Activated CD8-positive, alpha-beta T cell treated with anti-CD3 and anti-CD28 coated beads for 36 hours (primary cell): ENCODE measurements at places on chromosomes 13 and 19. TPM values are rescaled to one million over a fixed set of nuclear protein-coding genes. Genes with fewer than 3 reads are reported as not detected.

- no peak for DNase-seq
Observed at GRCh38 chr13:41639955-41640780, 182.8 kb downstream of the RGCC start.

DNA sequence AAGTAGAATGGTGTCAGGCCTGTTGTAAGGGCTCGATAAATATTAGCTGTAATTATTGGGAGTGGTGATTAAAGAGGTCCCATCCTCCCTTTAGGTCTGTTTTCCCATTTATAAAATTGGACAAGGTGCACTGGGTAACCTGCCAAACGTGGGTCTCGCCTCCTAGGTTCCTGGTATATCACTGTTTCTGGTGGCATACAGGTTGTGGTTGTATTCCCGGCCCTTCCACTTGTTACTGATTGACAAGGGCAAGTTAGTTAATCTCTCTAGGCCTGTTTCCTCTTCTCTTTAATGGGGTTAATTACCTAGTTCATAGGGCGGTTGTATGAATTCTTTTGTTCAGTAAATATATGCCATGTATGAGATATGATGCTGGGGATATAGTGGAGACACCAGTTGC lies 1.5 kb downstream of the PPP2R1A start:
- no peak for DNase-seq

DNA sequence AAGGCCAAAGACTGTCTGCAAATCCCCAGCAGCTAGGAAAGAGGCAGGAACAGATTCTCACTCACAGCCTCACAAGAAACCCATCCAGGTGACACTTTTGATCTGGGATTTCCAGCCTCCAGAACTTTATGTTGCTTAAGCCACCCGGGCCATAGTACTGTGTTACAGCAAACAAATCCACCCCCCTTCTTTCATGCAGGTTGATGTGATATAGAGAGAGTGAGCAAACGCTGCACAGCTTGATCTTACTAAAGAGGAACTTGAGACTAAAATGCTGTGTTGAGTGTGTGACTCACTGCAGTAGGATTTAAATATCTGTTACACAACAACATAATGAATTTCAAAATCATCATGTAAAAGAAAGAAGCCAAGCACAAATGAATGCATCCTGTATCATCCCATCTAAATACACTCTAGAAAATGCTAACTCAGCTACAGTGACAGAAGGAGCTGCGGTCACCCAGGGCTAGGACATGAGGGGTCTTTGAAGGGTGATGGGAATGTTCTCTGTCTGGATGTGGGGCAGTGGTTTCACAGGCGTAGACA lies 32.2 kb downstream of the RCBTB2 start:
- no peak for DNase-seq

DNA sequence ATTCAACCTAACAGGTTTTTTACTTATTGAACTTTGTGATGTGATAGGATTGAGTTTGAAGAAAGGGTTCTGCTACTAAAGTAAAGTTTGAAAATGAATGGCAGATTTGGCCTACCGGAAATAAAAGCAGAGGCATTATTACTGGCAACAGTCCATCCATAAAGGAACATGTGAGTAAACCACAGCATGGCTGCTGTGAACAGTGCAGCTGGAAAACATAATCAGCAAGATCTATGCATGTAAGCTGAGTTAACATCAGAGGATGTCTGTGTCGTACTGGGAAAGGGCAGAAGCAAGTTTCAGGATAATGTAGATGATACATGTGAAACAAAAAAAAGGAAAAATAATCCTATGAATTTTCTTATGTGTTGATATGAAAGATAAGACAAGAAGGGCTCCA lies 87.6 kb downstream of the CYSLTR2 start:
- DNase-seq: no peak

DNA sequence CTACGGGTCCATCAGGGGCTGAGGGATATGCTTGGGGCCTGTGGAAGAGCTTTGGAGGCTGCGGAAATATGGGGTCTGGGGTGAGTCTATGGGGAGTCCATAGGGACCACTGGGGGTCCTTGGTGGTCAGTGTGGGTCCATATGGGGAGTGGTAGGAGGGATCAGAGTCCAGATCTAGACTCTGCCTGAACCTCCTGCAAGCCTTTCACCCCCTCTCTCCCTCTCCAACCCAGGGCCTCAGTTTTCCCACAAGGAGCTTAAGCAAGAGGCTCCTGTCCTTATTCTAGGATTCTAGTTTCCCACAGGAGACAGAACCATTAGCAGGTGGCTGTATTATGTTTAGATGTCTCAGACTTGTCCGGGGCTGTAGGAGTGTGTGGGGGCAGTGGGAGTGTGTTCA lies 161.9 kb upstream of the TSHZ3 start:
- DNase-seq: no peak

The PTH2 gene
- not detected for total RNA-seq

DNA sequence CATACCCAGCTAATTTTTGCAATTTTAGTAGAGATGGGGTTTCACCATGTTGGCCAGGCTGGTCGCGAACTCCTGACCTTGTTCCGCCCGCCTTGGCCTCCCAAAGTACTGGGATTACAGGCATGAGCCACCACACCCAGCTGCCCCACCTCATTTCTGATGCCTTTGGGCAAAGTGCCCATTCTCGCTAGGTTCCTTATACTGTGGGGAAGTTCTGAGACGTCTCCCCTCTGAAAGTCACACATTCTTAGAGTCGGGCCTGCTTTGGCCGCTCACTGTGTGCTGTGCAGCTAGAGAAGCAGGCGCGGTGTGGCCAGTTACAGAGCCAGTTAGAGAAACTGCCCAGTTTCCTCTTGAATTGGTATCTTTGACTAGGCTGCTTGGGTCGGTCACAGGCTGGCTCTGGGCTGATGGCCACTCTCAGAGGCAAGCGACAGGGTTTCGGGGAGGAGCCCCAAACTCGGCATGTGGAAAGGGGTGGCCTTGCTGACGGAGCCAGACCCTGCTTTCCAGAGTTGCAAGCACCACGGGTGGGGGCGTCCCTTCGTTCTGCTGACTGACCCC lies 18.0 kb downstream of the PRAM1 start:
- no peak for DNase-seq

DNA sequence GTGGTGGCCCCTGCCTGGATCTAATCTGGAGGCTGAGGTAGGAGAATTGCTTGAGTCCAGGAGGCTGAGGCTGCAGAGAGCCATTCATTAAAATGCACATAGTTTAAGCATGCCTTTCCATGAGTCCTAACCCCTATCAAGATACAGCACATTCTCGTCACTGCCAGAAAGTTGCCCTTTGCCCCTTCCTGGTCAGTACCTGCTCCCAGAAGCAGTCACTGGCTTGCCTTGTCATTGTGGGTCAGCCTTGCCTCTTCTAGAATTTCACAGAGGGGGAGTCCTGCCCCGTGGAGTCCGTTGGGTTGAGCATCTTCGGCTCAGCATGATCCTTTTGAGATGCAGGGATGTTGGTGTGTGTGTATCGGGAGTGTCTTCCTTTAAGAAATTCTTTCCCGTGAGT lies 10.8 kb downstream of the BICRA start:
- no peak for DNase-seq

The PRKCG gene
- total RNA-seq: not detected

DNA sequence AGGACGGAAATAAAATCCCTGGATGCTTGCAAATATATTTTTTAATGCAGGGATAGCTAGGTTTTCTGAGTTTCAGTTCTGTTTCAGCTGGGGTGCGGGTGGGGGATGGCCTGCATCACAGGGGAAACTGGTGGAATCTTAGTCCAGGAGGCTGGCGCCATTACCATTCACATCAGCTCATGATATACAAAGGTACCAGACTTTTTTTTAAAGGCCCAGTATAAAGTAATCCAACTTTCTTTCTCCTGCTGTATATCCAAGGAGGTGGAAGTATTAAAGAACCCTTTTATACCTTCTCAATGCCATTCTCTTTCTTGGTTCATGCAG lies 343.8 kb downstream of the KCNRG start:
- DNase-seq: no peak

The SLC25A41 gene
- not detected for total RNA-seq

DNA sequence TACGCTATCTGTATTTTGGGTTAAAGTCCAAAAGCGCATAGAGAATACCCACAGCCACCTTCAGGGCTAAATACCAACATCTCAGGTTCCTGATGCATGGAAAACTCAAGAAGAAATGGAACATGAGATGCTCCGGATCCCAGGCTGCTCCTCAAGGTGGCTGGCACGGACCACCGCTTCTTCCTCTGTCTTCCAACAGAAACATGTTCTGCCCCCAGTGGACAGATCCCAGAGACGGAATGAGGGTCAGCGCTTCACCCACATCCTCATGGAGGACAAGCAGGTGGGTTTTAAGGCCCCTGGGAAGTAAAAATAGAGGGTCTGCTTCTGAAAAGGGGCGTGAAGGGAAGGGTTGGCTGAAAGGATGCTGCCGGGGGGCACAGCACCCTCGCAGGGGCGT lies 17.3 kb downstream of the COL4A1 start:
- no peak for DNase-seq

GRCh38 chr13:105848494-105848893 lies 687.0 kb downstream of the EFNB2 start:
- DNase-seq: no peak

DNA sequence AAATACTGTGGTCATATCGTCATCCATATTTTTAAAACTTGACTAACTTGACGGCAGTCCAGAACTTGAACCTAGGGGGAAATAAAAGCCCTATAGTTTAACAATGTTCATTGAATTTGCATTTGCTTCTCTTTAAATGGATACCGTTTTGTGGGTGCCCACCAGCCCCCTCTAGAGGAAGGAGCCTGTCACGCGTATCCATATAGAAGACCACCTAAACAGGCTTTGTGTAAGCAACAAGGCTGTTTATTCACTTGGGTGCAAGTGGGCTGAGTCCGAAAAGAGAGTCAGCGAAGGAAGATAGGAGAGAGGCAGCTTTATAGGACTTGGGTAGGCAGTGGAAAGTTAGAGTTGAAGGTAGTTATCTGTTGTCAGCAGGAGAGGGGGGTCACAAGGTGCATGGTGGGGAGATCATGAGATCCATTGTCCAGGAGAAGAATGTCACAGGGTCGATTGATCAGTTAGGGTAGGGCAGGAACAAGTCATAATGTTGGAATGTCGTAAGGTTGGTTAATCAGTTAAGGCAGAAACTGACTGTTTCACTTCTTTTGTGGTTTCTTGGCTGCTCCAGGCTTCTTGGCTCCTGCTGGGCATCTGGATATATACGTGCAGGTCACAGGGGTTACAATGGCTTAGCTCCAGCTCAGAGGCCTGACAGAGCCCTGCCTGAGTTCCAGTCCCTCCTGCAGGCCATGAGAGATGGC lies 42.5 kb upstream of the ANKRD10 start:
- peak; percentile 46 for DNase-seq

The LRRC63 gene
- 0.47 TPM for total RNA-seq

The POGLUT2 gene
- 3.4 TPM for total RNA-seq

DNA sequence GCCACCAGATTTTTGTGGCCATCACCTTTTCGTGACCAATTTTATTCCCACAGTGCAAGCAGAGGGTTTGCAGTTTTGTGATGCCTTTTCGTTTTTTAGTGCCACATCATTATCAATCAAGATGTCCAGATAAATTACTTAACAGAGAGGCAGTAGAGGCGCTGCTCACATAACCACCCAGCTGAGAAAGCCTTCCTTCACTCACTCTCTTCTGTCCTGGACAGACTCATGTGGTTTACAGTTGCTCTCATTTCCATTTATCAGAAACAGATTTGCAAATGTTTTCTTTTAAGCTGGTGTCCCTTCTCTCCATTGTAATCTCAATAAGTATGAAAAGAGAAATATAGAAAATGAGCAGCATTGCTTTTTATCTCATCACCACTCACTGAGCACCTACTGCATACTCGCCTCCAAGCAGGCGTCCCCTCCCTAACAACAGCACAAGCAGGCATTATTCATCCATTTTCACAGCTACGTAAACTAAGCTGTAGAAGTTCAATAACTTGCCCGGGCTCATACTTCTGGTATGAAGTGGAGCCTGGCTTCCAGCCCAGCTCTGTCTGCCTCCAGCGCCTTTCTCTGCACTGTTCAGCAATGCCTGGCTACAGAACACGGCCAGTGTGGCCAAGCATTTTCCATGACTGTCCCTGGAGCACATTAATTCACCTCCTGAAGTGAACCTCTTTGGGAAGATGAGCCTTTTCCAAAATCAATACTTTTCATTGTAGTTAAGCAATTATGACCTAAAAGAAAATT lies 34.6 kb upstream of the KATNAL1 start:
- no peak for DNase-seq

The KRTDAP gene
- total RNA-seq: not detected

DNA sequence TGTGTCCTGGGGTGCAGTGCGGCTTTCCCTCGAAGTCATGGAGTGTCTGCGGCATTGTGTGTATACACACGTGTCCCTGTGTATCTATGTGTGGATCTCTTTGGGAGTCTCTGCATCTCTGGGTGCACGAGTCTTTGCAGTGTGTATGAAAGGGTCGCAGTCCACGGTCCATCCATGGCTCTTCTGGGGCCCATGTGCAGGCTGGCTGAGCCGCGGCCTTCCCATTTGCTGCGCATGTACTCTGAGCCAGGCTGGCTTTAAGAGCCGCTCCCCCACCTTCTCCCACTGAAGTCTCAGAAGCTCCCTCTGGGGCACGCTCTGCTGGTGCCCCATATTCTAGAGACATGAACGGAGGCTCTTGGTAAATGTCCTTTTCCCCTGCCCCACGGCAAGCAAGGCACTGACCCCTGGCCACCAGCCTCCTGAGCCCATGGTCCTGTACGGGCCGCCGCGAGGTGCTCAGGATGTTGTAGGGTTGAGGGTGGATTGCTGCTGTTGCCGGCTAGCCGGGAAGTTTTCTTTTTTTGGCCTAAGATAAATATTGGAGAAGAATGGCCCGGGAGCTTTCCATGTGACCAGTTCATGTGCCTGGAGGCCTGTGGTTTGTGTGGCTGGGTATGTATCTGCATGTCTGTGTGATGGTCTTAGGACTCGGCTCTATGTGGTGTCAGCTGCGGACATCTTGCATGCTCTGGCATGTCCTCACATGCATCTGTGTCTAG lies 31.9 kb downstream of the PAK4 start:
- no peak for DNase-seq

The FREM2 gene
- total RNA-seq: not detected

The TMEM205 gene
- 25.6 TPM for total RNA-seq

The ZNF580 gene
- 24.8 TPM for total RNA-seq

DNA sequence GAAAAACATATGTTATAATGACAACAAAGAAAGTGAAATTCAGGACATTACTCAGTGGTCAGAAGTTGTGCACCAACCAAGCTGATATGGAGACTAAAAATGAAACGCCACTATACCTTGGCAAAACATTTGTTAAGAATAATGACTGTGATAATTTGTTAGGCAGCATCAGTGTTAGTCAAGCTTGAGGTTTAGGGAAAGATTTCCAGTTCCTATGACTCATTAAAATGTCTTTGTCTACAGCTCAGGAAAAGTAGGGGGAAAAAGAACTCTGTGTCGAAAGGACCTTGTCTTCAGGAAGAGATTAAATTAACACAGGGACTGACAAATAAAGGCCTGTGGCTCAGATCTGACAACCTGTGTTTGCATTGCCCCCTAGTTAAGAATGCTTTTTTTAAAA lies 764.1 kb upstream of the SLITRK6 start:
- DNase-seq: no peak
